ENCODE measurements at places on chromosomes 2 and 18. TPM values are rescaled to one million over a fixed set of nuclear protein-coding genes. Genes with fewer than 3 reads are reported as not detected.

RAB17 gene
- 3.6 TPM for total RNA-seq

CERKL gene
- total RNA-seq = 0.05 TPM

LRRTM1 gene
- total RNA-seq = not detected

GPR155 gene
- total RNA-seq = 13.5 TPM

DNA sequence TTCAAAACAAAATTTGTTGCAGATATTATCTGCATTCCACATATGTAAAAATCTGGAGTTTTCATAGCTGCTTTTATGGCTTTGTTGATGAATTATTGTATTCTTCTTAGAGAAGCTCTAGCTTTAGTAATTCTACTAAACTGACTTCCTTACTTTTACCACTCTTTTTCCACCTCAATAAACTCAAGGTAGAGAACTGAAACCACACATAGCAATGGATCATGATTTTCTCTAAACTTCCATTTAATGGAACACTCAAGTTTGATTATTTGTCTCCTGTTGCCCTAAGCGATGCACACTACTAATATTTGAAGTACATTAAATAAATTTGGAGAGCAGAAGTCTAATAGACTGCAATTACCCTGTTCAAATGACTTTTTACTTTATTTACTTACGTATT is 192.0 kb downstream of the NBAS start:
- peaks cover 6% of the 10 kb centered on the region for H3K36me3 ChIP-seq
- H3K4me3 ChIP-seq = no peak overlapping the region
- H3K27me3 ChIP-seq = no peaks in the 10 kb centered on the region
- DNase-seq = no peak

DNA sequence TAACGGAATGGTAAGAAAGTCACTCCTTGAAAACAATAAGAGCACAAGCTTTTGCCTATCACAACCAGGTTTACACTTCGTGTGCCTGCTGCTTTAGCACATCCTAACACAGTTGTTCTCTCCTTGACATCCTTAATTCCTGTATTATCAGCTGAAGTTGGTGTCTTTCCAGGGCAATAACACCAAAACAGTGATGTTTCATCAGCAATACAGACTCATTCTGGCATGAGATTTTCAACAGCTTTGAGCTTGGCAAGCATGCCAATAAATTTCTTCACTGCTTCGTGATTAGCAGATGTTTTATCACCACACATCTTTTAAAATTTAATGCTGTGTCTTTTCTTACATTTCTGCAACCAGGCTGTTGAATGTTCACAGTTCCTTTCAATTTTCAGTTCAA is 148.4 kb downstream of the EIPR1 start:
- no peak overlapping the region for H3K27ac ChIP-seq
- H3K4me1 ChIP-seq = no peaks in the 10 kb centered on the region
- H3K36me3 ChIP-seq = no peaks in the 10 kb centered on the region
- H3K27me3 ChIP-seq = no peaks in the 10 kb centered on the region

GRCh38 chr2:74428675-74429074 is 7.1 kb downstream of the WDR54 start:
- H3K27ac ChIP-seq = no peak overlapping the region
- DNase-seq = no peak
- H3K27me3 ChIP-seq = no peaks in the 10 kb centered on the region
- peaks cover 48% of the 10 kb centered on the region for H3K36me3 ChIP-seq
- no peaks in the 10 kb centered on the region for H3K4me1 ChIP-seq

- no peaks in the 10 kb centered on the region for H3K4me1 ChIP-seq
- H3K36me3 ChIP-seq = no peaks in the 10 kb centered on the region
- no peak overlapping the region for H3K4me3 ChIP-seq
- no peak for DNase-seq
- H3K27ac ChIP-seq = no peak overlapping the region
Measured at GRCh38 chr2:8966123-8966908, 37.2 kb downstream of the MBOAT2 start.

Measured in SJCRH30 (cell line).